ENCODE measurements at places on chromosomes 3 and 15.

DNA sequence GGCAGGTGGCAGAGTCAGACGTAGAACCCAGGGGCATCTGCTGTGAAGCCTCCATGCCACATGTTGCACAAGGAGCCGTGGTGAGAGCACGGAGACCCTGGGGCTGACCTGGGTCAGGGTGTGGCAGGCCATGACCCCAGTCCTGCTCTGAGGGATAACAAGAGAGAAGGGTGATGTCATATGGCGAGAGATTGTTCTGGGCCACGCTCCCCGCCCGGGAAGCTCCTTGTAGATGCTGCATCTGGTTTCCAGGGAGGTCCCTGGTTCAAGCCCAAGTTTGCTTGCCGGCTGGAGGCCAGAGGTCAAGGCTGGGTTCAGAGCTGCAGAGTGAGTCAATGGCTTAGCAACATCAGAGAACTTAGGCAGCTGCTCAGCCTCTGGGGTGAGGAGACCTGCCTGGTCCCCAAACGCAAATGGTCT is 17.3 kb downstream of the FGD5 start:
- no peak for DNase-seq

GRCh38 chr3:16072420-16073110 is 101.9 kb upstream of the GALNT15 start:
- no peak for DNase-seq

DNA sequence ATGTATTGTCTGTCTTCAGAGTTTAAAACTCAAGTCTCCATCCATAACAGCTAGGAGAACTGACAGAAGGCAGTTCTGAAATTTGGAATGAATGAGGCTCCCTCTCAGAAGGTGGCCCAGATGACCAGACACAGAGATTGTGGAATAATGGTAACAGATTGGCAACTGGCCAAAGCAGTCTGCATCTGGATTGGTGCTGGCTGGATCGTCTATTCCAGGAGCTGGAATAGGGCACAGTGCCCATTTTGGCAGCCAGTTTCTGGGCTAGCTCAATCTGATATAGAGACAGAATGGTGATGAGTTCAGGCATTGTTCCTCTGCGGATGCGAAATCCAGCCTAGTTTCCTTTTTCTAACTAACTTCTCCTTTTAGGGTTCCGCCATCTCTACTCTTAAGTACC is 851.7 kb downstream of the PDCD6IP start:
- no peak for DNase-seq

DNA sequence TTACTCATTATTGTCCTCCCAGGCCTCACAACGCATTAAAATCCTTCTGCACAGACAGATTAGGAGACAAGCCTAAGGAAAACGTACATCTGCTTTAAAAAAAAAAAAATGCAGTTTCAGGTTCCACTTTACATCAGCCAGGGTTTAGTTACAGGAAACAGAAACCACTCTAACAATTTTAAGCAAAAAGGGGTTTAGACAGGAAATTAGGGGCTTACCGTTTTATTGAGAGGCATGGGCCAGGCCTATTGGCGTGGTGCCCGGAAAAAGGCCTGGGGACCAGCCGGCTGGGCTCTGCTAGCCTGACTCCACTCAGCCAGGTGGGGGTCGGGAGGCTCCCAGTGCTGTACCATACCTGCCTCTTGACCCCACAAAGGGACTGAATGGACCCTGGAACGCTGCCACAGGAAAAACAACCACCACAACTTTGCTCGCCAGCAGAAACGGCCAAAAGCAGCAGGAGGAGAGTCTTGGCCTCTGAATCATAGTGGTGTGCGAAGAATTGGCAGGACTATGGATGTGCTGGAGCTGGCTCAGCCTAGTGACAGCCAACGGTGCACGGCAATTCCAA is 124.3 kb downstream of the CHSY1 start:
- no peak for DNase-seq
